ENCODE measurements at places on chromosomes 13 and 19.

- no peak for DNase-seq
Observed at GRCh38 chr19:28257396-28257795, 955.6 kb downstream of the UQCRFS1 start.

DNA sequence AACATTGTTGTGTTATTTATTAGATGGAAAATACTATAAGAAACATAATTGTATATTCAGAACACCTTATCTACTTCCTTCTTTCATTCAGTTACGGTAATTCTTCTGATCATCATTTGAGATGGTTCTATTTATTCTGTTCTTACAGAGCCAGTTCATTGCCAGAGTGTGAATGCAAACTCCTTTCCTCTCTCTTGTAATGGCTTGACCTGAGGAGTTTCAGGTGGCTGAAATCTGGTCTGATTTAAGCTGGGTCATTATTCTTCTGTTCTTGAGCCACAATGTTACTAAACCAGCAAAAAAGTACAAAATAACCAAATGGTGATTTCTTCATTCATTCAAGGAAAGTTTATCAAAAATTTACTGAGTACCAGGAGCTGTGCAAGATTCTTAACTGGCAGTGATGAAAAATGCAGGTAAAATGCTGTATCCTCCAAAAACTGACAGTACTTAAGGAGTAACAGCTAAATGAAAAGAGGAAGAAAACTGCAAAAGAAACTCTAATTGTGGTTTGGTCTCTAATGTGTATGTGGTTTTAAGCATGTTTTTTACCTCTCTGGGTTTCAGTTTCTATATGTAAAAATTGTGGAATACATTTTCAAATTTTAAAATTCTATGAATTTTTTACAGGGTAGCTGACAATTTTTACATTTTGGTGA, 182.4 kb upstream of the UFM1 start:
- DNase-seq = no peak

DNA sequence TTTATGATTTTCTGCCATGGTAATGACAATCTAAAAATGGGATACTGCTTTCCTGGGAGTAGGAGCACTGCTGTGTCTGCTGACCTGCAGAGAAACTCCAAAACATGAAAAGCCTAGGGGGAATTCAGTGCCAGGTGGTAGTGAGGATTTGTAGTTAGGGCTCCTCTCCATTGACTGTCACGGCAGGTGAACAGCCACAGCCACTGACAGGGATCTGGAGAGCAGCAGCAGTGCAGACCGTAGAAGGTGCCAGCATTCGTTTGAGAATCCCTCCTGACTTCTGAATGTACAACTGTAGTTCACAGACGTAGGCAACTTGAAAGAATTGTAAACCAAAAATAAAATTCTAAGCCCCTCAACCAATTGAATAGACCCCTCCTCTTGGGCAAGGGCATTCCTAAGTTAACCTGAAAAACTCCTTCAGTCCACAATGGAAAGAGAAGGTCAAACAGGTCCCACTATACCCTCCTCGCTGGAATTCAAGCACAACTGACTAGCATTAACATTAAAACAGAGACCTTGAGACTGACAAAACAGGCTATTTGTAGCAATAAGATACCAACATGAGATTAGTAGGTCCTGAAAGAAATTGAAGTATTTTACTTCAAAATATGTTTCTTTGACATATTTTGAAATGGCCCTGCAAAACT, 1328.8 kb downstream of the OLFM4 start:
- DNase-seq = no peak

- DNase-seq = no peak
Observed at GRCh38 chr19:991174-991931, 7.2 kb downstream of the WDR18 start.
